ENCODE measurements at places on chromosomes 7 and 10. TPM values are rescaled to one million over a fixed set of nuclear protein-coding genes. Genes with fewer than 3 reads are reported as not detected.

DNA sequence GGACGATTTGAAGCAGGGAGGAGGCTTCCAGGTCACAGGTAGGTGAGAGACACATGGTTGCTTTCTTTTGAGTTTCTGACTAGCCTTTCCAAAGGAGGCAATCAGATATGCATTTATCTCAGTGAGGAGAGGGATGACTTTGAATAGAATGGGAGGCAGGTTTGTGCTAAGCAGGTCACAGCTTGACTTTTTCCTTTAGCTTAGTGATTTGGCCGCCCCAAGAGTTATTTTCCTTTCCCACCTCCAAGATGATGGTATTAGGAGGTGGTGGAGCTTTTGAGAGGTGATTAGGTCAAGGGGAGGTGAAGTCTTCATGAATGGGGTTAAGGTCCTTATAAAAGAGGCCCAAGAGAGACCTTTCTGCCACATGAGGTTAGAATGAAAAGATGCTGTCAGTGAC, 443.7 kb downstream of the TYW1 start:
- H3K27me3 ChIP-seq = no peaks in the 10 kb centered on the region
- H3K4me1 ChIP-seq = no peaks in the 10 kb centered on the region
- H3K4me3 ChIP-seq = no peak overlapping the region
- H3K27ac ChIP-seq = no peak overlapping the region

EVX1 gene
- not detected for total RNA-seq

ATAD1 gene
- total RNA-seq = 43.0 TPM

RAPGEF5 gene
- 0.33 TPM for total RNA-seq

- no peaks in the 10 kb centered on the region for H3K4me1 ChIP-seq
- no peaks in the 10 kb centered on the region for H3K36me3 ChIP-seq
- H3K4me3 ChIP-seq = no peak overlapping the region
- no peak overlapping the region for H3K27ac ChIP-seq
- DNase-seq = no peak
These were observed 9.5 kb upstream of the RBM20 start for GRCh38 chr10:110634527-110635209.

DNA sequence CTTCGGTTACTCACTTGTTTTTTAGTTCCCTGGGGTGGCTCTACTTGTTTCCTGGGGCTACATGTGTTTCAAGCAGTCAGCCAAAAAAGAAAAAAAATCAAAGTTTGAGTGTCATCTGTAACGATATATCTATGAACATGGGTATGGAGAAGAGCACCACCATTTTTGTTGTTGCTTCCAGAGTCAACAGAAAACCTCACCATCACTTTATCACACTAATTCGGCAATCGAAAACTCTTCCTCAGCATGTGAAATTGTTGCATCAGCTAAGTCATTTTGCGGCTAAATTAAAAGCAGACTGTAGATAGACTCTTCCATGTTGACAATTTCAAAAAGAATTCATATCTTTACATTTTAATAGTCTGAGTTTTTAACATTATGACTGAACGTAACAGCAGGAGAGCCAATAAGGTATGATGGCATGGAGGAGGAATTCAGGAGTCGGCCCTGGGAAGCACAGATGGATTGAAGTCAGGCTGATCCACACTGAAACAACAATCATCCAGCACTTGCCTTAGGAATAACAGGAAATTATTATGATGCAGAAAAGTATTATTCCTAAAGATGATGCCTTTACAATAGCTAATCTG, 455.7 kb upstream of the KLF6 start:
- H3K4me3 ChIP-seq = no peak overlapping the region
- peaks cover 3% of the 10 kb centered on the region for H3K4me1 ChIP-seq
- no peak overlapping the region for H3K27ac ChIP-seq
- no peaks in the 10 kb centered on the region for H3K36me3 ChIP-seq

GRCh38 chr7:6306471-6306870, 34.0 kb upstream of the CYTH3 start:
- DNase-seq = no peak
- no peak overlapping the region for H3K4me3 ChIP-seq
- H3K36me3 ChIP-seq = no peaks in the 10 kb centered on the region
- no peaks in the 10 kb centered on the region for H3K27me3 ChIP-seq

GRCh38 chr10:70097459-70097858, 35.2 kb downstream of the AIFM2 start:
- no peak overlapping the region for H3K4me3 ChIP-seq
- no peak overlapping the region for H3K27ac ChIP-seq
- no peaks in the 10 kb centered on the region for H3K36me3 ChIP-seq

GRCh38 chr10:75469006-75469616, 37.7 kb downstream of the LRMDA start:
- no peaks in the 10 kb centered on the region for H3K36me3 ChIP-seq
- H3K4me3 ChIP-seq = no peak overlapping the region
- no peak for DNase-seq
- H3K4me1 ChIP-seq = no peaks in the 10 kb centered on the region

DNA sequence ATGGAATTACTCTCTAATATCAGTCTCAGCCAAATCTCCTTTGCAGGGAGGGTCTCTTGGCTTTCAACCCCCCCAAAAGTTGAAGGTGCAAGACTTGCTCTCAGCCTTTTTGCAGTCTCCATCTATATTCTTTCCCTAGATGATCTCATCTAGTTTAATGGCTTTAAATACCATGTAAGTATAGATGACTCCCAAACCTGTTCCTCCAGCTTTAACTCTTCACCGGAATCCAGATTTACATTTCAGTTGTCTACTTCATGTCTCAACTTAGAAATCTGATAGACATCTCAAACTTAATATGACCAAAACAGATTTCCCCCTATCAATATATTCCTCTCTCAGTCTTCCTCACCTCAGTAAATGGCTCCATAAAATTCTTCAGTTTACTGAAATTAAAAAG, 9.9 kb upstream of the TAS2R41 start:
- no peaks in the 10 kb centered on the region for H3K27me3 ChIP-seq
- no peaks in the 10 kb centered on the region for H3K4me1 ChIP-seq
- no peak for DNase-seq
- no peak overlapping the region for H3K27ac ChIP-seq
- no peaks in the 10 kb centered on the region for H3K36me3 ChIP-seq

OR13A1 gene
- total RNA-seq = not detected

GRCh38 chr10:5628451-5629302, 37.7 kb downstream of the ASB13 start:
- DNase-seq = no peak
- no peak overlapping the region for H3K4me3 ChIP-seq
- peaks cover 5% of the 10 kb centered on the region for H3K27me3 ChIP-seq
- no peak overlapping the region for H3K27ac ChIP-seq
- no peaks in the 10 kb centered on the region for H3K4me1 ChIP-seq
- H3K36me3 ChIP-seq = no peaks in the 10 kb centered on the region

CALHM1 gene
- 0.57 TPM for total RNA-seq

GRCh38 chr7:1719913-1720312, 49.8 kb downstream of the ELFN1 start:
- no peaks in the 10 kb centered on the region for H3K36me3 ChIP-seq
- no peaks in the 10 kb centered on the region for H3K27me3 ChIP-seq
- DNase-seq = no peak

DNA sequence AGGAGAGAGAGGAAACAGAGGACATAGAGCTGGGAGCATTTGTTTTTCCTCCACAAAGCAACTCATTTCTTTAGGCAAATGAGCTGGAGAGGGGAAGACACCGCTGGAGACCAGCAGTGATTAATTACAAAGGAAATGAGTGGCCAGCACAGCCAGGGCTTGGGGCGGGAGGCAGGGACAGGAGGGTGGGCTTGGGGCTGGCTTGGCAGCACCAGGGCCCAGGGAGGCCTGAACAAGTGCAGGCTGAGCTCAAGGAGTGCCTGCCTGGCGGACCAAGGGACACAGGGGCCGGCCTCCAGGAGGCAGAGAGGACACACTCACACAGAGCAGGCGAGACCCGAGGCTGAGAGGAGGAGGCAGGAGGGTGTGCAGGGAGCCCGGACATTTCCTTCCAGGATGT, 149.0 kb upstream of the UNC5B start:
- no peaks in the 10 kb centered on the region for H3K36me3 ChIP-seq
- no peak overlapping the region for H3K4me3 ChIP-seq
- no peak for DNase-seq
- no peaks in the 10 kb centered on the region for H3K4me1 ChIP-seq
- no peak overlapping the region for H3K27ac ChIP-seq

DNA sequence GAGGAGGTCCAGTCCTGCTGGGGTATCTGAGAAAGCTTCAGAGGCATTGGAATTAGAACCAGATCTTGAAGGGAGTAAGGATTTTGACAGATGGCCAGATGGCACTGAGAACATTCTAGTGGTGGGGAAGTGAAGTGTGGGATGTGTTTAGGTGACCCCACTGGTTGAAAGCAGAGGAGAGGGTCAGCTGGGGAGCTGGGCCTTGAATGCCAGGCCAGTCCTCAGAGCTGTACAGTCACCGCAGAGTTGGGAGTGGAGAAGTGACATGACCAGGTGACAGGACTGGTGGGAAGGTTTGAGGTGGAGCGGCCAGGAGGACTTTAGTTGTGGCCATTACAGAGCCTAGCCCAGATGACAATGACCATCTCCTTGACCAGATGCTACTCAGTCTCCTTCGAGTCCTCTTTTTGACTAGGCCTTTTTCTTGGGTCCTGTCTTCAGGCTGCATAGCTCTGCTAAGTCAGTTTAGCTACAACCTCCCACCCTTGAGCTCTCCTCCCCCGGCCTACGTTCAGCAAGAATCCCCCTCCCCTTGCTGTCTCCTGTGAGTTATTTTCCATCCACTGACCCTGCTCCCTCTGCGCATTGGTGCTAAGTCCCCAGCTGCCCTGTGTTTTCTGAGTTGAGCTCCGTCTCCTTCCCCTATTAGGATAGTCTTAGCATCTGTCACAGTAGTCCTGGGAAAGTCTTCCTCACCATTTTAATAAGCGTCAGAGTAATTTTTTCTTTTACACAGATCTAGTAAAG, 56.3 kb downstream of the CCNY start:
- no peak overlapping the region for H3K27ac ChIP-seq
- no peaks in the 10 kb centered on the region for H3K27me3 ChIP-seq
- H3K36me3 ChIP-seq = no peaks in the 10 kb centered on the region
- H3K4me3 ChIP-seq = no peak overlapping the region
- no peak for DNase-seq

KCNH2 gene
- 0.60 TPM for total RNA-seq

ASB10 gene
- not detected for total RNA-seq

HOXA9 gene
- total RNA-seq = 0.42 TPM

SRI gene
- 68.6 TPM for total RNA-seq

GRCh38 chr10:59273445-59273844, 88.9 kb downstream of the FAM13C start:
- no peaks in the 10 kb centered on the region for H3K27me3 ChIP-seq
- no peak for DNase-seq
- no peak overlapping the region for H3K27ac ChIP-seq
- H3K4me1 ChIP-seq = no peaks in the 10 kb centered on the region

- H3K27ac ChIP-seq = peak overlapping the region; percentile 87
- H3K4me3 ChIP-seq = no peak overlapping the region
- no peaks in the 10 kb centered on the region for H3K27me3 ChIP-seq
- peaks cover 3% of the 10 kb centered on the region for H3K36me3 ChIP-seq
- H3K4me1 ChIP-seq = peaks cover 75% of the 10 kb centered on the region
These were observed 214.4 kb downstream of the FAM107B start for GRCh38 chr10:14560274-14560673.

TAS2R4 gene
- 0.83 TPM for total RNA-seq

DNA sequence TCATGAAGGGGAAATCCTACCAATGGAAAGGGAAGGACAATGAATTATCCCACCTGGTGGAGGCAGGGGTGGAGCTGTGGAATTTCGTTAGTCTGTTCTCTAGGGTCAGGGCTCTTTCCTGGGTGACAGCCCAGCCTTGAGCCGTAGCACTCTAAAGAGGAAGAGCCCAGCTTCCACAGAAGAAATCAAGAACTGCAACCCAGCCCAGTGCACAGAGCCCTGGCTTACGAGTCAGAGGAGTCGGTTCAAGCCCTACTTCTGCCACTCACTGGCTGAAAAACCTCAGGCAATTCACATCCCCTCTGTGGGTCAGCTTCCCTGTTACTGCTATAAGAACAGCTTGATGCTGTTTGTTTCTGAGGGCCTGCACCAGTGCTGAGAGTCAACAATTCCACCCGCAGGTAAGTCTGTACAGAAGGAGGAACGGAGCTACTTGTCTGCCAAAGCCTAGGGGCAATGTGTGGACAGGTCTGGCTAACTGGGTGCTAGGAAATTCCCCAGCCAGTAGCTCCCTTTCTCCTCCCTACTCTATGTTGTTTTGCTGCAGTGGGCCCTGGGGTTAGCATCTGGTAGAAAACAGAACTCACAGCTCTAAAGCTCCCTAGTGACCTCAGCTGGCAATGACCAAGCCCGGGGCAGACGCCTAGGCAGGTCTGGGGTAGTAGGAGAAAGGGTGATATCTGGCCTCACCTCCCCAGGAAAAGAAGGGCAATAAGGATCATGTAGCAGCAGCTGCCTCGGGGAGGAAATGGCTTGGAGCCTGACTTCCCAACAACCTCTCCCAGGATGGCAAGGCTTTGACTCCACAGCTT, 3.3 kb downstream of the AVPI1 start:
- H3K27ac ChIP-seq = no peak overlapping the region
- no peaks in the 10 kb centered on the region for H3K36me3 ChIP-seq
- H3K27me3 ChIP-seq = no peaks in the 10 kb centered on the region
- no peak overlapping the region for H3K4me3 ChIP-seq
- DNase-seq = no peak

DNA sequence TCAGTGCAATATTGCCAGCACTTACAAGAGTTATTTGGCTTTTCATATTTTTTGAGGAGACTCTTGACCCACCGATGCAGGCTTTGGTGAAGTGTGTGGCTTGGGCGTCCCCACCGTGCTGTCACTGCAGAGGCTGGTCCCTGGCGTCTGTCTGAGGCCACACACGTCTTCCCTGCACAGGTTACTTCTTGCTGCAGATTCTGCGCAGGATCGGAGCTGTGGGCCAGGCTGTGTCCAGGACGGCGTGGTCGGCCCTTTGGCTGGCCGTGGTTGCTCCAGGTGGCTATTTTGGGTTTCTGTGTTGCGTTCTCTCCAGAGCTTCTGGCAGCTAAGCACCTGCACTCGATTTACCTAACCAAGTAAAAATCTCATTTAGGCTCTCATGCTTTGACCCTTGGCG, 18.9 kb downstream of the SUN1 start:
- no peaks in the 10 kb centered on the region for H3K27me3 ChIP-seq
- H3K27ac ChIP-seq = no peak overlapping the region
- H3K36me3 ChIP-seq = peaks cover 36% of the 10 kb centered on the region
- no peaks in the 10 kb centered on the region for H3K4me1 ChIP-seq

DNA sequence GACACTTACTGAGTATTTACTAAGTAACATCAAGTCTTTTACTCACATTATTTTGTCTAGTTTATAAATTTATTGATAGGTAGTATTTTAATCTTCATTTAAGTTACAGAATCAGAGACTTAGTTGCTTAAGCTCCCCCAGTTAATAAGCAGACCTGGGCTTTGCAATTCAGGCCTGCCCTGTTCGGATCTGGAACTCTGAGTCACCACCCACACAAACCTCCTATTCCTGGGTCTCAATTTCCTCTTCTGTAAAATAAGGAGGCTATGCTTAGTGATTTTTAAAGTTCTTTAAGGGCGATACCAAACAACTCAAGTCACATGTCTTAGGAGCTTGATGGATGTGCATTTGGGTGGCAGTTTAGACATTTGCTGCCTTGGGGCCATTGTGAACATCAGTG, 3.5 kb upstream of the MGAM start:
- no peaks in the 10 kb centered on the region for H3K36me3 ChIP-seq
- H3K4me1 ChIP-seq = peaks cover 19% of the 10 kb centered on the region
- no peak for DNase-seq
- no peak overlapping the region for H3K4me3 ChIP-seq
- H3K27me3 ChIP-seq = no peaks in the 10 kb centered on the region

SYT15B gene
- 0.09 TPM for total RNA-seq

TMEM176B gene
- not detected for total RNA-seq
